ENCODE measurements at places on chromosomes 2 and 18.

GRCh38 chr2:236656721-236657120 is 87.1 kb downstream of the ACKR3 start:
- no peak for DNase-seq

DNA sequence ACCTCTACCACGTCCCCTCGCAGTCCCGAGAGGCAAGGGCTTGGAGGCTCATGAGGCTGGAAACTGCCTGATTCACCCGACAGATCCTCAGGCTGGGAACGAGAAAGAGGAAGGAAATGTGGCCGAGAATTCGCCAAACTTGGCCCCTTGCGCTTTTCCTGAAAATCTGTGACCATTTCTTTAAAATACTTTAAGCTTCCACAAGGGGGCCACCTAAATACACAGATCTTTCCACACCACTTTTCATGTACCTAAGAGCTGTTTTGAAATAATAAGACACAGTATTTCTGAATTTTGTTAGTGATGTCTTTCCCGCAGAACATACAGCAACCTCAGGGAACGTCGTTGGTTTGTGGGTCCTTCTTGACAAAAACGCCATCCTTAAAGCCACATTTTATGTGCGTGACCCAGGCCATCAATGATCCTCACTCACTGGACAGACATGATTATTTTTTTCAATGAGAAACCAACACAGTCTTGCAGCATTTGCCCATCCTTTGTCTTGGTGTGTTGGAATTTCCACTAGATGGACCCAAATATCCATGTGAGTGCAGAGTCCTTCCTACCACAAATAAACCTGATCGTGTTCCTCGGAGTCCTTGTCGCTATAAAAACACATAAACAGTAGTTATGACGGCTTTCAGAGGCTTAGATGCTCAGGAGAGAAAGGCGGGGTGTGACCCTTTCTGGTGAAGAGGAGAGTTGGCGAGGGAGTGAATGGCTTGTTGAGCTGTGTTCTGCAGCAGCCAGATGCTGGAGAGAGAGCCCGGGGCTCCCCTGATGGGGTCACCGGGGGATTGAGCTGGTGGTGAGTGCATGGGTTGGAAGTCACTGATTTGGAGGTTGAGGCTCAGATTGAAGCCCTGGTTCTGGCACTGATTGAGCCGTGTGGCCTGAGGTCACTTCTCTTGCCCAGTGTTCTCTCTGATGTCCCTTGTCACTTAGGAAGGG is 25.0 kb downstream of the DCDC2C start:
- peak; percentile 68 for DNase-seq

- no peak for DNase-seq
These were observed 592 bp downstream of the ME2 start for GRCh38 chr18:50879302-50880118.

DNA sequence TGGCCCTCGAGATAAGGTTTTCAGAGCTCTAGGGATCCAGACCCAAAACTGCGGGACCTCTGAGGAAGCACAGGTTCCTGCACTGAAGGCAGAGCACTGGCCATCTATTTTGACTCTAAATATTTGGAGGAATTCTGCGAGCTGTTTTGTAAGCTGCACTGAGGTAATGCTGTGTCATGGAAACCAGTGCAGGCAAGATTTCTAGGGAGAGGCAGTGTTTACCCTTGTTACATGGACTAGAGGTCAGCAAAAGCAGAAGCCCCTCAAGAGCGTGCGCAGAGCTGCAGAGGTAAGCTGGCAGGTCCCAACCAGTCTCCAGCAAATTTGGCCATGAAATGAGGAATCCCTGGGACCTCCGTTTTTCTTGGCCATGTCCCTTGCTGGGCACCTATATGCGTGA is 137.3 kb downstream of the RNF152 start:
- DNase-seq, result no peak

DNA sequence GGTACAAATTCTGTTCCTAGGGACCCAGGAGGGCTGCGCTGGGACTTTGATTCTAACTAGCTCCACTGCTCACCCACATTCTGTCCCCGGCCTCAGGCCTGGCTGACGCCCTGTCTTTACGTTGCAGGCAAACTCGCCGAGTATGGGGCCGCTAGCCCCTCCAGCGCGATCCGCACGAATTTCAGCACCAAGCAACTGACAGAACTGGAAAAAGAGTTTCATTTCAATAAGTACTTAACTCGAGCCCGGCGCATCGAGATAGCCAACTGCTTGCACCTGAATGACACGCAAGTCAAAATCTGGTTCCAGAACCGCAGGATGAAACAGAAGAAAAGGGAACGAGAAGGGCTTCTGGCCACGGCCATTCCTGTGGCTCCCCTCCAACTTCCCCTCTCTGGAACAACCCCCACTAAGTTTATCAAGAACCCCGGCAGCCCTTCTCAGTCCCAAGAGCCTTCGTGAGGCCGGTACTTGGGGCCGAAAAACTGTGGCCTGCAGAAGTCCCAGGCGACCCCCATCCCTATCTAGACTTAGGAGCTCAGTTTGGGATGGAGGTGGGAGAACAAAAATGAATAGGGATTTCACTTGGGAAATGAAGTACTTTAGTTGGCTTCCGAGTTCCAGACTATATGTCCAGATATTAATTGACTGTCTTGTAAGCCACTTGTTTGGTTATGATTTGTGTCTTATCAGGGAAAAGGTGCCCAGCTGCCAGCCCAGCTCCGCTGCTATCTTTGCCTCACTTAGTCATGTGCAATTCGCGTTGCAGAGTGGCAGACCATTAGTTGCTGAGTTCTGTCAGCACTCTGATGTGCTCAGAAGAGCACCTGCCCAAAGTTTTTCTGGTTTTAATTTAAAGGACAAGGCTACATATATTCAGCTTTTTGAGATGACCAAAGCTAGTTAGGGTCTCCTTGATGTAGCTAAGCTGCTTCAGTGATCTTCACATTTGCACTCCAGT is 1.5 kb downstream of the HOXD1 start:
- peak; percentile 11 for DNase-seq

DNA sequence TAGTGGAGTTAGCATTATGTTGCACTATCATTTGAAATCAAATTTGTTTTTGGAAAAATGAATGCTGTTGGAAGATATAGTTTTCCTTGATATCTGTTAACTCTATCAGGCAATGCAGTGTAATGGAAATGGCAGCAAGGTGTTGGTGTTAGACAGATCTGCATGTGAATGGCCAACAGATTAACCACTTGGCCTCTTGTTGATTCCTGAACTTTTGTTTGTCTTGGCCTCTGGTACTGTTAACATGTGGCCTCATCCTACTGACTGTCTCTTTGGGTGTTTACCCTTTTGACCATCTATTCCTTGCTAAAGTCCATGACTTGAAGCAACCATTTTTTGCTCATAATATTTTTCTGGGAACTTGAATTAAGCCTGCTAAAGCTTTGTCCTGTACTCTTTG is 110.2 kb upstream of the CDH2 start:
- DNase-seq, result no peak

GRCh38 chr2:145569108-145569507 is 1049.2 kb upstream of the ZEB2 start:
- no peak for DNase-seq

DNA sequence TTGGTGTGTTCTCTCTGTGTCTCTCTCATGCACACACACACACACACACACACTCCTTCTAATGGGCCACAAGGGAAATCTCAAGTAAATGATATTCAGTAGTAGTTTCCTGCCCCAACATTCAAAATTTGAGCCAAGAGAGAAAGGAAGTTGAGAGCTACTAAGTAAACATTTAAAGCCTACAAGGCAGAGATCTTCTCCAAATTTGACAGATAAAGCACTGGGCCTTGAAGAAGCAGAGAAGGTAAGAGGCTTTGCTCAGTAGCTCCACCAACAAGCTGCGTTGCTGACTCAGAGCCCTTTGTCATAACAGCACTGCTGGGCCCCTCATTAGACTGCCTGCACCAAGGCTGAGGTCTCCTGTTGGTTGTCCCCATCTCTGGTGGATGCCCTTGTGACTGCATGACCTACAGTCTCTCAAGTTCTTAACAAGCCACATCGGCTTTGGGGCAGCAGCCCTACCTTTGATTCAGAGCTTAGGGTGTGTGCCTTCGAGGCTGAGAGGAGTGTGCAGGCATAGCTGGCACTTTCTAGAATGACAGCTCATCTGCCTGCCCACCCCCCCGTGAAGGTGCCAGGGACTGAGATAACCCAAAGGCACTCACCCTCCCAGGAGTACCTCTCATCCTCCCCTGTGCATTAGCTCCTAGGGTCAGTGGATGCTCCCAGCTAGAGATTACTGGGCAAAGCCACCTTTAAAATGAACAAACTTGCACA is 32.3 kb upstream of the NEB start:
- DNase-seq, result no peak

DNA sequence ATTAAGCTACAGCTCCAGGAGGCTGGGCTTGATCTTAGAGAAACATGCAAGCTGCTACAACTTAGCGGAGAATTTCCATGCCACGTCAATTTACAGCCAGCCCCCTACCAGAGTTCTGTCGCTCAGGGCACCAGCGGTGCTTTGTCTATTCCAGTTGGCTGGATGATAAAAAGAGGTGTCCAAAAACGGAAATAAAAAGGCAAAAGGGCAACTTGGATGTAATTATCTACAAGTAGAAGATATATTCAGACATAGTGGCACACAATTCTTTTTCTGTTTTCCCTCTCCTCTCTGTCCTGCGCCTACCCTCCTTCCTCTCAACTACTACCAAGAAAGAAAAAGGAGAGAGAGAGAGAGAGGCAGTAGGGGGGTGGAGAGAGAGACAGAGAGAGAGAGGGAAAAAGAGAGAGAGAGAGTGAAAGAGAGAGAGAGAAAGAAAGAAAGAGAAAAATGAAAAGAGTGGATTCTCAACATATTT is 363 bp upstream of the RFTN2 start:
- peak; percentile 72 for DNase-seq
